ENCODE measurements at places on chromosomes 3 and 15. TPM values are rescaled to one million over a fixed set of nuclear protein-coding genes. Genes with fewer than 3 reads are reported as not detected.

The HACD3 gene
- 70.3 TPM for total RNA-seq

The HGD gene
- 5.2 TPM for total RNA-seq

The CCDC54 gene
- total RNA-seq, result not detected

The HCN4 gene
- not detected for total RNA-seq

The THRB gene
- 1.6 TPM for total RNA-seq

The SLC22A14 gene
- total RNA-seq, result not detected

The RAB5A gene
- total RNA-seq, result 89.0 TPM

The SLC28A1 gene
- total RNA-seq, result not detected

The DHFR2 gene
- total RNA-seq, result 3.1 TPM

The NR2E3 gene
- not detected for total RNA-seq

The KLF15 gene
- 8.5 TPM for total RNA-seq

The SIDT1 gene
- total RNA-seq, result not detected

The PAK6 gene
- total RNA-seq, result 0.16 TPM

The IL17RB gene
- total RNA-seq, result not detected

The ELL3 gene
- 1.6 TPM for total RNA-seq

The RTP3 gene
- total RNA-seq, result not detected

The PIK3CA gene
- total RNA-seq, result 15.0 TPM

The THBS1 gene
- 3,340 TPM for total RNA-seq

The MFN1 gene
- 25.8 TPM for total RNA-seq

The EPHA6 gene
- not detected for total RNA-seq

The TIMP4 gene
- 17.1 TPM for total RNA-seq

The ERICH6 gene
- total RNA-seq, result not detected

The RARB gene
- 5.2 TPM for total RNA-seq

The BBX gene
- 41.0 TPM for total RNA-seq

The CHL1 gene
- not detected for total RNA-seq

The CHRNA5 gene
- total RNA-seq, result 0.49 TPM

The CSPG5 gene
- not detected for total RNA-seq

The CLDN18 gene
- total RNA-seq, result not detected
